Right lung (tissue), 10 donors: ENCODE measurements at places on chromosomes 5 and 9. TPM values are rescaled to one million over a fixed set of nuclear protein-coding genes. Genes with fewer than 3 reads are reported as not detected.

DNA sequence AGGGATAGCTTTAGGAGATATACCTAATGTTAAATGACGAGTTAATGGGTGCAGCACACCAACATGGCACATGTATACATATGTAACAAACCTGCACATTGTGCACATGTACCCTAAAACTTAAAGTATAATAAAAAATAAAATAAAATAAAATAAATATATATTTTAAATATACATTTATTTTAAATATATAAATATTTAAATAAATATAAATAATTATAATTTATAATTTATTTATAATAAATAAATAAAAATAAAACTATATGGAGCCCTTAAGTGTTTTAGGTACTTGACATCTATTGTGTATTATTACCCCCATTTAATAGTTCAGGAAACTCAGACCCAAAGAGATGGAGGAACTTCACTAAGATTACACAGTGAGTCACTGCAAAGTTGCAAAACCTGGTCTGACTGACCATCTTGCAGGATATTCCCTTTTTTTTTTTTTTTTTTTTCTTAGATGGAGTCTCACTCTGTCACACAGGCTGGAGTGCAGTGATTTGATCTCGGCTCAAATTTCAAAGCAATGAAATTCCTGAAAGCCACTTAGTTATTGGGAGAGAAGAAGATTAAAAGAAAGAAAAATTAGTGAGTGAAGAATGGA, 5.8 kb upstream of the C5orf52 start:
- no peak for DNase-seq

DNA sequence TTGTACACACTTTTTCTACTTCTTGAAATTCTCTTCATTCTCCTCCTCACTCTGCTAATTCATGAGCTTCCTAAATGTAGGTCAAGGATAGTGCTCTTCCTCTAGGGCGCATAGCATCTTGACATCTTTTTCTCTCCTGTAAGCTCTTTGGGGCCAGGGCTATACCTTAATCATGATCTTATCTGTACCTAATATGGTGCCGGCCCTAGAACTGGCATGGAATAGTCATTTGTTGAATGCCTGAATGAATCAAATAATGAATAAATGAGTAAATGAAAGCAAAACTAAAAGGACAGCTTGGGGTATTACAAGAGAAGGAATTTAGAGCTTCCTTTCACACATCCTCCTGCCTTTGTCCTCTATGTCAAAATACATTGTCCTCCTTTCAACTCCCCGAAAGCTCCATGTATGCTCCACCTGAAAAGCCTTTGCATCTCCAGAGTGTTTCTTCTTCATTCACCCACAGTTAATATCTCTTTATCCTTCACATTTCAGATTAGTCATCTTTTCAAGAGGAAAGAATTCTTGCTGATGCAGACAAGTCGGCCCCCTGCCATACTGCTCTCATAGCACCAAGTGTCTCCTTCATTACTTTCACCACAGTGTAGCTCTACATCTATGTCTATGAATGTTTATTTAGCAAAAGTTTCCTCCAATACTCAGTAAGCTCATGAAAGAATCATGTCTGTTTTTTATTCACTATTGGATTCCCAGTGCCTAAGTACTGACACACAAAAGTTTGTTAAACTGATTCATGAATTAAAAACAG, 16.4 kb upstream of the PPP2R2B start:
- no peak for DNase-seq

GRCh38 chr9:90343991-90344390, 298.6 kb downstream of the DIRAS2 start:
- DNase-seq = no peak

GRCh38 chr5:39826051-39826450, 401.3 kb upstream of the DAB2 start:
- DNase-seq = no peak

- DNase-seq = no peak
These were observed 19.5 kb upstream of the NADK2 start for GRCh38 chr5:36261186-36261585.

DNA sequence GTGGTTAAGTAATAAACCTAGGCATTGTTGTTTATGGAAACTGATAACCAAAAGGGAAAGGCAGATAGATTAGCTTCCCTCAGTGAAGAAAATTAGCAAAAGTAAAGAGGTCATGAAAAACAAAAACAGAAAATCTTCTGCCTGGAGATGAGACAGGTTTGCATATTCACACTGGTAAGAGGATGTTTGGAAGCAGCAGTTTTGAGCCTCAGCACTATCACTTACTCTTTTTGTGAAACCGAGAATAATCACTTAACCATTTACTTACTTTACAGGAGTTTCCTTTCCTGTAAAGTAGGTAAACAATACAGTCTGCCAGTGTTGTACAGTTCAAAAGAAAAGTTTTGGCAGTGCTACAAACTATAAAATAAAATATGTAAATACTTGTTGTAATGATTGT, 35.5 kb upstream of the EMB start:
- DNase-seq = no peak

GRCh38 chr5:40619421-40619820, 60.3 kb upstream of the PTGER4 start:
- no peak for DNase-seq

DNA sequence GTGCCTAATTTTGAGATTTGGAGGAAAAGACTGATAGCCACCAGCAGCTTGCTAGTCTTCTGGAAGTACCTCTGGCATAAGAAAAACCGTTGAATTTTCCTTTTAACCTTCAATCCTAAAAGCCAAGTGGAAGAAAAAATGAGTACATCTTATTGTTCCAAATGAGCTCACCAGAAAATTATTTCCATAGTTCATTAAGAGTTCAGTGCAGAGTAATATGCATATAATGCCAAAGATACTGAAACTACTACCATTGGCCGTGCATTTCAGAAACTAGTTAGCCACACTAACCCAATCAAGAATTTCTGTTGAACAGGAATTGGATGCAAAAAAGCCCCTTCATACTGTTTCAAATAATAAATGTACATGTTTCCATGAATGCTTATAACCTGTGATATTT, 607.9 kb downstream of the KCTD16 start:
- DNase-seq = no peak

DNA sequence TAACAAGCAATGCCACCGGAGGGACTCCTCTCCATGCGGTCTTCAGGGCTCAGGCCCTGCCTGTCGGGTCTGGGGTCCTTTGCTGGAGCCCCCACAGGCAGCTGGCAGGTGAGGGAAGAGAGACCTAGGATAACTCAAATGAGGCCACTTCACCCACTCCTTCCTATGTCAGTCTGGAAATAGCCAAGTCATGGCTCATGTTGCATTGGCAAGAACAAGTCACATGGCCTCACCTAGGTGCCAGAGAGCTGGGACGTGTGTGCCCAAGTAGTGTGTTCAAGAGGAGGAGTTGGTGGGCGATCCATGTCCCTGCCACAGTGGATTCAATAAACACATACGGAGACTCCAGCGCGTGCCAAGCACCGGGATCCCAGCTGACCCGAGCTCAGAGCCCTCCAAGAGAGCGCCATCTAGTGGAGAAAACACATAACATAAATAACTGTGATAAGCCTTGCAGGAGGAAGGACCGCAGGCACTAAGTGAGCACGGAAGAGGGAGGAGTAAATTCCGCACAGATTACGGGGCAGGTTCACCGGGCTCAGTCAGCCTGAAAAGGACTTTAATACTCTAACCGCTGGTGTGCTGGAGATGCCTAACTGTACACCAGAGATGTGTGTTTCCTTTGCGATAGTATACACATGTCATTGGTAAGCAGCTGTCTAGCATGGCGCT, 580.8 kb downstream of the CCDC171 start:
- peak; percentile 23 for DNase-seq

DNA sequence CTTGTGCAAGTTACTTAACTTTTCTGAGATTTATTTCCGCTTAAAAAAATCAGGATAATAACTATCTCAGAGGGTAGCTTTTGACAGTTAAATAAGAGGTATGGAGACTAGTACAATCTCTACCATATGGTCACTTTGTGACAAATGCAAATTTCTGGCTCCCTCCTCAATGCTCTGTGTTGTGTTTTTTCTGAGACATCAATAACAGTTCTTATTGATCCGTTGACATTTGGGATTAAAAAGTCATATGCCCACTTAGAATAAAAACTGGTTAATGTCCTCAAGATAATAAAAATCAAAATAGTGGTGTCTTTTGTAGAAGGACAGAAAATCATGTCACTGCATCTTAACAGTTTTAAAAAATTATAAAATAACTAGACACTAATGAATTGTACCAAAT, 24.7 kb upstream of the LNPEP start:
- no peak for DNase-seq

- no peak for DNase-seq
These were observed 61.5 kb upstream of the SYNPO start for GRCh38 chr5:150578781-150579461.

DNA sequence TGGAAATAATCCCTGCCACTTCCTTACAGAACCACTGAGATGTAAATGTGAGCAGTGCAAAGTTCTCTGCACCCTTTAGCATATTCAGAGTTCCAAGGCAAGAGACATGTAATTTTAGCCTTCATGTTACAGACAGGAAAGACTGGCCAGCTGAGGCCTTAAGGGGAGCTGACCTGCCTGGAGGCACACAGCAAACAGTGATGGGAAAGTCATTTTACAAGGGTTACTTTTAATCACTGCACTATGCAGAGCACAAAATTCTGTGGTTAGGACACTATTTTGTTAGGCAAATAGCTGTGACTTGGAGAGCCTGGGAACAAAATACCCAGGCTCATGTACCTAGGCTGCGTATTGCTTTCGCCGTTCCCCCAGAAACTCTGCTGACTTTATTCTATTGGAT, 30.2 kb upstream of the TNIP1 start:
- DNase-seq = no peak

GRCh38 chr9:103942651-103943050, 151.5 kb upstream of the SMC2 start:
- no peak for DNase-seq

DNA sequence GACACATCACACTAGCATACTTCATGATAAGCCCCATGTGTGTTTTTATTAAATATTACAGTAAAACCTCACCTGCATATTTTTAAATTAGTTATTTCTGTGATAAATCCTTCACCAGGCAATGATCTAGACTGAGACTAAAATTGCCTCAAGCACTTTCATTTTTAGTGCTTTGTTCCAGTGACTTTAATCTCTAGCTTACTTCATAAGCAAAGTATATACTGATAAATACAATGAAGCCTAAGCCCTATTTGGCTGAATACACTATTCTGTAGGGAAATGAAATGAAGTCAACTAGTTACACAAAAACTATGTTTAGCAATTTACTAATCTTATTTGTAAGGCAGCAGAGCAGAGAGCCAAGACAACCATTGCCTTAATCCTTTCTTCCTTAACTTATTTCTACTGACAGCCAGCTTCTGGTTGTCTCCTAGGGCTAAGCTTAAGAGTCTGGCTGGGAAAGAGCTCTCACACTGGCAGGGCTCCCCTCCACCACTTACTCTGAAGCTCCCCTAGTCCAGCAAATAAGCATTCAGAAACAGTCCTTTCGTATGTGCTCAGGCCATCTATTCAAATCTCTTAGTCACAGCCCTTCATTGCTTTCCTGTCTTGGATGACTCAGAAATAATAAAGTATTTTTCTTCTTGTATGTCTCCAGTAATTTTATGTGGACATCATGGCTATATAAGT, 31.4 kb upstream of the MTAP start:
- DNase-seq = no peak

GAPT gene
- 1.2 TPM for polyA plus RNA-seq

PAPPA gene
- 1.4 TPM for polyA plus RNA-seq

OGN gene
- 147 TPM for polyA plus RNA-seq

P4HA2 gene
- 26.5 TPM for polyA plus RNA-seq

AK8 gene
- polyA plus RNA-seq = 4.0 TPM

PFN3 gene
- not detected for polyA plus RNA-seq
